Adrenal gland (tissue), 19 donors: ENCODE measurements at places on chromosomes 13 and 19.

DNA sequence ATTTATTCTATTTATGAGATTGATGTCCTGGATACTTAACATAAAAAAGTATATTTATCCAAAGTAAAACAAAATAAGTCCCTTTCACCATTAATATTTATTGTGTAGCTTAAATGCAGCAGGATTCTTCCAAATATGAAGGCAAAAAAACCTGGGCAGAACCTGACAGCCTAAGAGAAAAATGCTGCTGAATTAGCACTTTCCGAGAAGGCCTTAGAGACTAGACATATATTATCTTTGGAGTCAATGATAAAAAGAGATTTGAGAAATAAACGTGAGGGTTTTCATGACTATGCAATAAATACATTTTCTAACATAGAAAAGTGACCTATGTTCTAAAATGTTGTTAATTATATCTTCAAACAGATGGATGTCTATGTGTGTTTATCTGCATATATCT, 566.9 kb downstream of the PCDH9 start:
- DNase-seq = no peak

- no peak for DNase-seq
Observed at GRCh38 chr13:37074703-37075102, 15.2 kb upstream of the SUPT20H start.

DNA sequence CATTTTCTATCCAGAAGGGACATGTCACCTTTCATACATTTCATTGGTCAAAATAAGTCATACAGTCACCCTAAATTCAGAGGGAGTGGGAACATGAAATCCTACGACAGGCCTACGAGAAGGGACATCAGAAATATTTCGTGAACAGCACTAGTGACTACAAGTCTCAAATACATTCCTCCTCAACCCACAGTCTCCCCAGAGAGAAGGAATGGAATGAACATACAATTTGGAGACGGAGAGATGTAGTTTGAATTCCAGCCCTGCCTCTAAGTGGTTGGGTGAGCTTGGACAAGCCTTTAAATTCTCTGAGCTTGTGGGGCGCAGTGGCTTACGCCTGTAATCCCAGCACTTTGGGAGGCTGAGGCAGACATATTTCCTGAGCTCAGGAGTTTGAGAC, 9.9 kb downstream of the SERTM1 start:
- no peak for DNase-seq

DNA sequence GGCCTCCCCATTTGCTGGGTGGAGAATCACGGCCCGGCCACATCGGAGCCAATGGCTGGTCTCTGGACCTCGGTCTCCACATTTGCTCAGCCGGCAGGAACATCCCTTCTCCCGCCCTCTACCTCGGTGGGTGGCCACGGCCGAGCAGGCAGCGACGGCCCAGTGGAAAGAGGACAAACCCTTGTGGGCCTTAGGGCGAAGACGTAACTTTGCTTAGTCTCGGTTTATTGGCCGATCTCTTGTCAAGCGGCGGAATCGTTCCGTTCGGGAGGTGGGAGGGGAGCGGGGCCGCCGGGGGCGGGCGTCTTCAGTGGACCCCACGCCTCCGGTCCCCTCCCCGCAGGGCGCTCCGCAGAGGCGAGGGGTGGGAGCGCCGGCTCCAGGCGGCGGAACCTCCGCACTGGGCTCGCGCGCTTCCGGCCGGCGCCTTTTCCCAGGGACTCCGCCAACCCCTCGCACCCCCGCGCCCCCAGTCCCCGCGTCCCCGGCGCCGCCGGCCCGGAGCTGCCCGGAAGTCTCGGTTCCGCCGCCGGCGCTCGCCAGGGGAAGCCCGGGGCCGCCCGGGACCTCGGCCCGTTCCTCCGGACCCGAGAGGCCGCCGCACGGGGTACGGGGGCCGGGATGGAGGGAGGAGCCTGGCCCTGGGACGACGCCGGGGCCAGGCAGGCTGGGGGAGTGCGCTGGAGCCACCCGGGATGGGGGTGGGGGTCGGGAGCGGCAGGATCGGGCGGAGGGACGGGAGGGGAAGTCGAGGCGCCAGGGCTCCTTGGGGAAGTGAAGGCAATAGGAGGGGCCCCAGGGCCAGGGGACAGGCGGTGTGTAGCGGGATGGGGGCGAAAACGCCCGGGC, at the start of gene ZNF580:
Gene ZNF580, plus strand, starts transcription at position 426 of the 849 bp plus-strand sequence. CDS start 1,507 bp downstream, outside the sequence.
- DNase-seq = peak; percentile 66

DNA sequence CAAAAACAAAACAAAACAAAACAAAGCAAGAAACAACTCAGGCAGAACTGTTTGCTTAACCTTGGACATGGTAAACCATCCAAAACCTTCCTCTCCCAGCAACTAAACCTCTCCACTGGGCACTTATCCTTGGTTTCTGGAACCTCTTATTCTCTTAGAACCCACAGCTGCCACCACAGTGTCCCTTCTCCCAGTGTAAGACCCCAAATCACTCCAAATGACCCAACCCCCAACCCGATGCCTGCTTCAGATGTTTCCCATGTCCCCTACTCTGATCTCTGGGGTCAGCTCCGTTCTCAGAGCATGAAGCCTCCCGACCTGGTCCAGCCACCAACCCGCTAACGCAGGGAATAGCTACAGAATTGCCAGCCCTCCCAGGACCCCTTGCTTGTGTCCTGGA, 972 bp downstream of the KLK2 start:
- DNase-seq = no peak

DNA sequence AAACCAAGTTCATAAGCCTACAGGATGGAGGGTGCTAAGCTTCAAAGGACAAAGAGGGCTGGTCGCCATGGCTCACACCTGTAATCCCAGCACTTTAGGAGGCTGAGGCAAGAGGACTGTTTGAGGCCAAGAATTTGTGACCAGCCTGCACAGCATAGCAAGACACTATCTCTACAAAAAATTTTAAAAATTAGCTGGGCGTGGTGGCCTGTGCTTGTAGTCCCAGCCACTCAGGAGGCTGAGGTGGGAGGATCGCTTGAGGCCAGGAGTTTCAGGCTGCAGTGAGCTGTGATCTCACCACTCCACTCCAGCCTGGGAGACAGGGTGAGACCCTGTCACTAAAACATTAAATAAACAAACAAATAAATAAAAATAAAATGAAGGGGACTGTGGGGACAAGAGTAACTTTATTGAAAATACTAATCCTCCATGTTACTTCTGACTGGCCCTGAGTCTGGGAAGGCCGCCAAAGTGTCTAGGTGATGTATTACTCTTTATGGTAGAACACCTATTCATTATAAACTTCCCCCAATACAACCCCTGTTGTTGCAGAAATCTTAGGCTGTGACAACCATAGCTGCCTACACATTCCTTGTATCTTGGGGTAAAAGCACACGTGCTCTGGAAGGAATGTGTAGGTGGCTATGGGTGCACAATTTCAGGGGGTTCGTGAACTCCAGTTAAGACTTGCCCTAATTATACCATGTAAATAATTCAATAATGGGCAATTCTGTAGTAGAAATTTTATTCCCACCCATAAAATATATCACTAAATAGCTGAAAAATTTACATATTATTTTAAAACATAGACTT, 14.6 kb upstream of the URAD start:
- DNase-seq = no peak

GRCh38 chr19:17393914-17394313, at the start of gene CCDC194:
TSS of gene CCDC194 (minus strand) at chr19:17394196. CDS start at chr19:17394158, 38 bp downstream.
- DNase-seq = no peak

- DNase-seq = no peak
Observed at GRCh38 chr13:70432276-70432805, 324.1 kb upstream of the KLHL1 start.

GRCh38 chr19:48656840-48657474, 11.0 kb upstream of the CA11 start:
- DNase-seq = no peak

DNA sequence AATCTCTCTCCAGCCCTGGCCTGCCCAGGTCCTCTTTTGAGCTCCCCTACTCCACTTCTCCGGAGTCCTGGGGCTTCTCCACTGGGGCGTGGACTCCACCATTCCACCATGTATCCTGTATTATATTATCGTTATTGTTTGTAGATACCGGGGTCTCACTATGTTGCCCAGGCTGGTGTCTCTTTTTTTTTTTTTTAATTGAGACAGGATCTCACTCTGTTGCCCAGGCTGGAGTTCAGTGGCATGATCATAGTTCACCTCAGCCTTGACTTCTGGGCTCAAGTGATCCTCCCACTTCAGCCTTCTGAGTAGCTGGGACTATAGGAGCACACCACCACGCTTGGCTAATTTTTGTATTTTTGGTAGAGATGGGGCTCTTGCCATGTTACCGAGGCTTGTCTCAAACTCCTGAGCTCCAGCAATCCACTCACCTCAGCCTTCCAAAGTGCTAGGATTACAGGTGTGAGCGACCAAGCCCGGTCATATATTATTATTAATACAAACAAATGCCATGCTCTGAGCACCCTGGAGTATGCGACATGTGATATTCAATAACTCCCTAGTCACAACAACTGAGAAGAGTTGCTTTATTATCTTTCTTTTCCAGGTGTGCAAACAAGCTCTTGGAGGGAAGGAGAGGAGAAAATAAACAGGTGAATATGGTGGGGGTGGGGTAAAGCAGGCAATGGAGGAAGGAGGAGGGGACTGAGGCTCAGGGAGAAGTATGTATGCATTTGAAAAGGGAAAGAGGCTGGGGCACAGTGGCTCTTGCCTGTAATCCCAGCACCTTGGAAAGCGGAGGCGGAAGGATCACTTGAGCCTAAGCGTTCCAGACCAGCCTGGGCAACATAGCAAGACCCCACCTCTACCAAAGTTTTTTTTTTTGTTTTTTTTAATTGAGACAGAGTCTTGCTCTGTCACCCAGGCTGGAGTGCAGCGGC, 2.8 kb upstream of the CERS4 start:
- no peak for DNase-seq

DNA sequence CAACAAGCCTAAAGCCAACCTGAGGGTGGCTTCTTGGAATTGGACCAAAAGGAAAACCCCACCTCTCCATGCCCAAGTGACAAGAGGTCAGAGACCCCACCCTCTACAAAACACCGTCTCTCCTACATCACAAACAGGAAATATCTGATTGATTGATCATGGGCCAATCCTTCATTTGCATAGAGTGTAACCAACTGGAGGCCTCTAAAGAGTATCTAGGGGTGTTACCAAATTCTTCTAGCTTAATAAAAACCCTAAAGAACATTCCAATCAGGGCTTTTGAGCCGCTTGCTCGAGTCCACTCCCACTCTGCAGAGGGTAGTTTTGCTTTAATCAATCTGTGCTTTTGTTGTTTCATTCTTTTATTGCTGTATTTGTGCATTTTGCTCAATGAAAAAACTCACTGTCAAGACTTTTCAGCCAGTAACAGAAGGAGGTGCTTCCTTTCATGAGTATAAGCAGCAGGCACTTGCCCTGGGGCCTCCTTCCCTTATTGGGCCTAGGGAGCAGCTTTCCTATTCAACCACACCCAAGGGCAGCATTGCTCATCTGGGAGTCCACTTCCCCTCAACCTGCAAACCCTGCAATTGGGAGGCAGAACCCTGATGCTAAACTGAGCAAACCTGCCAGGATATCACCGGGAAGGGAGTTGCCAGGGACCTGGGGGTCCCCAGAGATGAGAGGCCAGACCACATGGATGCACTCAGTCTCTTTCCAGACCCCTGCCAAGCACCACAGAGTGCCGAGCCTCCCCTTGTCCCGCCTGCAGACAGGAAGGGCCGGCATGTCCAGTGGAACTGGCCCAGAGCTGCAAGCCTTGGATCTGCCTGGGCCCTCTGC, 154.3 kb upstream of the VSTM2B start:
- no peak for DNase-seq

- DNase-seq = no peak
Observed at GRCh38 chr13:64428196-64428595, 2801.9 kb downstream of the PCDH9 start.

DNA sequence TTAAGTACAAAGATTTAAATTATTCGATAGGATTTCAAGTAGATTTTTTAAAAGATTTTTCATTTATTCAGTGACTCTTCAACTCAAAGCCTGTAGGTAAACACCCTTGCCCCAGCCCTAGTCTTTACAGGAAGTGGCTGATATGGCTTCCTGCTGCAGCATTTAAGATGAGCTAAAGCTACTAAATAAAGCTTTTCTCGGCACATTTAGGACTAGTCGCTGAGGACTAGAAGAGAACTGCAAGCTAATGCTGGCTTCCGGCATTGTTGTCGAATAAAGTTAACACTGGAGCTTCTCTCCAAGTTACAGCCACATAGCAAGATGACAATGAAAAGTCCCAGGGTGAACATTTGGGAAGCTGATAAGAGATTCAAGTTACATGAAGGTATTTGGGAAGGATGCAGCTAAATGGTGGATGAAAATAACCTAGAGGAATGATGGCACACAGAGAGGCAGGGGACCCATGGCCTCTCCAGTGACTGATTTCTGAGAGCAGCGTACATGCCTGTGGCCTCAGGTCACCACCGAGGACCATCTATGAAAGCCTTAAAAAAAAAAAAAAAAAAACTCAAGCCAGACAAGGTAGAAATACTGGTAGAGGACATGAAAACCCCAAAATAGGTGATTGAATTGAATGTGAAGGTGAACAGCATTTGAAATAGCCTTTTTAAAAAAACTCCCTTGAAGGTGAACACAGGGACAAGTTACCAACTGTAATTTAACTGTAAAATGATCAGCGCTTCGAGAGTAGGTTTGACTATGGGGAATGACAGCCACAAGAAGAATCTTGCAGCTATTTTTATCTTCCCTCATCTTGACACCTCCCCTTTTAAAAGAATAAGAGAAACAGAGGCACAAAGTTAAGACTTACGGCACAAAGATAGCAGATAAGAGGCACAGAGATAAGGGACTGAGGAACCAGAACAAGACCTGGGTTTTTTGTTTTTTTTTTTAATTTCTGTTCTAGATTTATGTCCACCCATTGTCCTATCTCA, 155.4 kb downstream of the DCT start:
- DNase-seq = no peak

GRCh38 chr19:46495786-46496099, at the start of gene PNMA8B:
TSS of gene PNMA8B (minus strand) at chr19:46495867. CDS start at chr19:46495465, 402 bp downstream.
- DNase-seq = peak; percentile 95

GRCh38 chr13:24052547-24053518, 107.7 kb upstream of the SPATA13 start:
- DNase-seq = no peak

- peak; percentile 68 for DNase-seq
Observed at GRCh38 chr19:1164684-1165531, 9.2 kb downstream of the SBNO2 start.

DNA sequence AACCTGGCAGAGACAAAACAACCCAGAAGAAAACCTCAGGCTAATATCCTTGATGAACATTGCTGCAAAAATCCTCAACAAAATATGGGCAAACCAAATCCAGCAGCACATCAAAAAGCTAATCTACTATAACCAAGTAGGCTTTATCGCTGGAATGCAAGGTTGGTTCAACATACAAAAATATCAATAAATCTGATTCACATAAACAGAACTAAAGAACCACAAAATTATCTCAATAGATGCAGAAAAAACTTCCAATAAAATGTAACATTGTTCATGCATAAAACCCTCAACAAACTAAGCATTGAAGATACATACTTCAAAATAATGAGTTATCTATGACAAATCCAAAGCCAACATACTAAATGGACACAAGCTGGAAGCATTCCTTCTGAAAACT, 8.8 kb downstream of the ZNF724 start:
- DNase-seq = no peak
